ENCODE measurements at places on chromosomes 6 and 20. TPM values are rescaled to one million over a fixed set of nuclear protein-coding genes. Genes with fewer than 3 reads are reported as not detected.

- peaks cover 33% of the 10 kb centered on the region for H3K36me3 ChIP-seq
- no peak for DNase-seq
- H3K4me1 ChIP-seq: peaks cover 9% of the 10 kb centered on the region
- no peaks in the 10 kb centered on the region for H3K27me3 ChIP-seq
These were observed 247.9 kb downstream of the ZFAND3 start for GRCh38 chr6:38067263-38067980.

- H3K27me3 ChIP-seq: no peaks in the 10 kb centered on the region
- H3K4me3 ChIP-seq: no peak overlapping the region
- H3K4me1 ChIP-seq: no peaks in the 10 kb centered on the region
- no peak overlapping the region for H3K27ac ChIP-seq
- no peaks in the 10 kb centered on the region for H3K36me3 ChIP-seq
These were observed 10.6 kb upstream of the IFT52 start for GRCh38 chr20:43579861-43580793.

DNA sequence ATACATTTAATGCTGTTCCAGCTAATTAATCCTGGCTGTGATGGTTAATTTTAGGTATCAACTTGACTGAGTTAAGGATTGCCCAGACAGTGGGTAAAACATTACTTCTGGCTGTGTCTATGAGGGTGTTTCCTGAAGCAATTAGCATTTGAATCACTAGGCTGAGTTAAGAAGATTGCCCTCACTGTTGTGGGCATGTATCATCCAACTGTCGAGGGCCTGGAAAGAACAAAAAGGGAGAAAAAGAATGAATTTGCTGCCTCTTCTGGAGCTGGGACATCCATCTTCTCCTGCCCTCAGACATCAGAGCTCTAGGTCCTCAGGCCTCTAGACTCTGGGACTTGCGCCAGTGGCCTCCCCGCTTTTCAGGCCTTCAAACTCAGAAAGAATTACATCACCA, 34.3 kb downstream of the SDHAF4 start:
- peaks cover 3% of the 10 kb centered on the region for H3K36me3 ChIP-seq
- H3K27me3 ChIP-seq: no peaks in the 10 kb centered on the region
- H3K4me3 ChIP-seq: no peak overlapping the region
- no peak for DNase-seq
- H3K4me1 ChIP-seq: peaks cover 4% of the 10 kb centered on the region

DNA sequence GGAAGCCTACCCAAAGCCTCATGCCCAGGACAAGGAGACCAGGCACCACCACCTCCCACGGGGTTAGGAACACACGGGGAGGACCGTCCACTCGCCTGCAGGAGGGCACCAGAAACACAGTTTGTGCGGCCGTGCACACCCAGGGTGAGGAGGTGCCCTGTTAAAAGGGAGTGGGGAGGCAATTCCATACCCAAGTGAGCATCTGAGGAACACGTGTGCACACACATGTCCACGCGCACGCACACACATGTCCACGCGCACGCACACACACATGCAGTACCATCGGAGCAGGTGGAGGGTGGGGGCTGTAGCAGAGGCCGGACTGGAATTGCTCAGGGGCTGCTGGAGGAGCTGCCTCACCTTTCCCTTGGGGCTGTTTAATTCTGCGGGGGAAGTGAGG, 259.4 kb downstream of the TAF4 start:
- DNase-seq: no peak
- H3K27me3 ChIP-seq: peaks cover 3% of the 10 kb centered on the region
- H3K36me3 ChIP-seq: no peaks in the 10 kb centered on the region
- H3K4me3 ChIP-seq: no peak overlapping the region

DNA sequence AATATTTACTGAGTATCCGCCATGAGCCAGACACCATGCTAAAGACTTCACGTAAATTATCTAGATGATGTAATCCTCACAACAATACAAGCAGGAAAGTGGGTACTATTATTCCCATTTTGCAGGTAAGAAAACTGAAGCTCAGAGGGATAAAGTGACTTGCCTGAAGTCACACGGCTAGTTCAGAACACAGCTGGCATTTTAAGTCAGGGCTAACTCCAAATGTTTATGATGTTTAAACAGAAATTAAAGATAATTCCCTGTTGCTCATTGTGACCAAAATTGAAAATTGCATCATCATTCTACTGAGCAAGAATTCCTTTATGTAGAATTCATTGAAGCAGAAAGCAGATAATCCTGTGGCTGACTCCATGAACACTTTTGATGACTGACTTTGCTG, 71.3 kb upstream of the STXBP5 start:
- H3K4me3 ChIP-seq: no peak overlapping the region
- H3K4me1 ChIP-seq: peaks cover 10% of the 10 kb centered on the region
- no peak for DNase-seq
- no peak overlapping the region for H3K27ac ChIP-seq
- H3K27me3 ChIP-seq: peaks cover 2% of the 10 kb centered on the region
- no peaks in the 10 kb centered on the region for H3K36me3 ChIP-seq

Gene GJA10
- not detected for total RNA-seq

Gene TCF19
- 88.0 TPM for total RNA-seq

DNA sequence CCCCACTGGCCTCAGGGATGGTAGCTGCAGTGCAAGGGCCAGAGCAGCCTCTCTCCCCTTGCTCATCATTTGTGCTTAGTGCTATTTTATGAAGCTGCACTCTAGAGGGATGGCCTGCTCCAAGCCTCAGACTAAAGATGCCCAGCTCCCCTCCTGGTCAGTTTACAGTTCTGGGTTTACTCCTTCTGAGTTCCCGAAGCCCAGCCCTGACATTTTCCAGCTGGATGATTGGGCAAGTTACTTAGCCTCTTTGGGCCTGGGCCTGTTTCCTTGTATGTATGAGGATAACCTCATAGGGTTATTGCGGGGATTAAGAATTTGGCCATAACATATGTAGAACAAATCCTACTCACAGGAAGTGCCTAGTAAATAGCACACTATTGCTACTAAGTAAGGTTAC, 31.8 kb upstream of the EMILIN3 start:
- H3K36me3 ChIP-seq: peaks cover 4% of the 10 kb centered on the region
- no peak for DNase-seq
- no peaks in the 10 kb centered on the region for H3K27me3 ChIP-seq
- no peaks in the 10 kb centered on the region for H3K4me1 ChIP-seq

- no peak overlapping the region for H3K27ac ChIP-seq
- peaks cover 11% of the 10 kb centered on the region for H3K4me1 ChIP-seq
- H3K27me3 ChIP-seq: peaks cover 2% of the 10 kb centered on the region
These were observed 310.2 kb upstream of the SGK1 start for GRCh38 chr6:134628154-134628553.

- DNase-seq: no peak
- no peaks in the 10 kb centered on the region for H3K36me3 ChIP-seq
- no peak overlapping the region for H3K27ac ChIP-seq
- peaks cover 3% of the 10 kb centered on the region for H3K27me3 ChIP-seq
- no peaks in the 10 kb centered on the region for H3K4me1 ChIP-seq
- H3K4me3 ChIP-seq: no peak overlapping the region
These were observed 1252.8 kb upstream of the GJE1 start for GRCh38 chr6:140879946-140880345.

DNA sequence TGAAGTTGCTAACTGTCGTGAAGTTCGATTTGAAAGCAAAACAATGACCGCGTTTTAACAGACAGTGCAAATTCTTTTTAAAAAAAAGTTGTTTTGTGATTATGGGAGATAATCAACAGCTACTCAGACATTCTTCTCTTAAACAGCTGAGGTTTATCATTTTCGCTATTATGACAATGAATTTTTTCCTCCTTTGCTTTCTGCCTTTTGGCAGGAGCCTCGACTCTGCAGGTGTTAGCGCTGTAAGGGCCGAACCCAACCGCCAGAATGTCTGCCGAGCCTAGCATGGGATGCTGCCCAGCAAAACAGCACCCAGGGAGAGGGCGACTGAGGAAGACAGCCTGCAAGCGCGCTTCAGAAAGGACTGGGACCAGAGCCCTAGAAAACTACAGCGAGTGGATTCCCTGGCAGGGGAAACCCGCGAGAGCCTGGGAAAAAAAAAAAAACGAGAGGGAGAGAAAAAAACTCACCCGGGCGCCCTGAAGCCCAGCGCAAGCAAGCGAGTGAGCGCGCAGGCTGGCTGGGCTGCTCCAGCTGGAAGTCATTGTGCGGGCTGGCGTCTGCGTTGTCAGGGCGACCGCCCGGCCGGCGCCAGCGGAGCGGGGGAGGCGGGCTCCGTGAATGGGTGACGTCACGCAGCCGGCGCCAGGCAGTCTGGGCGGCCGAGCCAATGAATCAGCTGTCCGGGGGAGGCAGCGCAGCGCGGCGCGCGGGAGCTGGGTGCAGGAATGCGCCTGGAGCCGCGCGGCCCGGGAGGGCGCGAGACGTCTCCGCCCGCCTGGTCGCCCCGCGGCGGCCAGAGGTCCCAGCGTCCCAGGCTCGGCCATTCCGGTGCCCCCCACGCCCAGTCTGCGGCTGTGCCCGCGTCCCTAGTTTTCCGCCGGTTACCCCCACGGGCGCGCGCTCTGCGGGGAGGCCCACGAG, 32.7 kb upstream of the ID4 start:
- peaks cover 37% of the 10 kb centered on the region for H3K27me3 ChIP-seq
- H3K27ac ChIP-seq: no peak overlapping the region
- H3K4me3 ChIP-seq: peak overlapping the region; percentile 41

Gene PCED1A
- 35.3 TPM for total RNA-seq

GRCh38 chr6:26225848-26226578, 138.8 kb downstream of the HFE start:
- no peaks in the 10 kb centered on the region for H3K36me3 ChIP-seq
- no peaks in the 10 kb centered on the region for H3K27me3 ChIP-seq
- H3K4me3 ChIP-seq: no peak overlapping the region
- no peak overlapping the region for H3K27ac ChIP-seq

GRCh38 chr6:132952031-132952867, 137.9 kb downstream of the RPS12 start:
- no peak for DNase-seq
- H3K4me1 ChIP-seq: no peaks in the 10 kb centered on the region
- no peak overlapping the region for H3K4me3 ChIP-seq
- peaks cover 25% of the 10 kb centered on the region for H3K27me3 ChIP-seq

DNA sequence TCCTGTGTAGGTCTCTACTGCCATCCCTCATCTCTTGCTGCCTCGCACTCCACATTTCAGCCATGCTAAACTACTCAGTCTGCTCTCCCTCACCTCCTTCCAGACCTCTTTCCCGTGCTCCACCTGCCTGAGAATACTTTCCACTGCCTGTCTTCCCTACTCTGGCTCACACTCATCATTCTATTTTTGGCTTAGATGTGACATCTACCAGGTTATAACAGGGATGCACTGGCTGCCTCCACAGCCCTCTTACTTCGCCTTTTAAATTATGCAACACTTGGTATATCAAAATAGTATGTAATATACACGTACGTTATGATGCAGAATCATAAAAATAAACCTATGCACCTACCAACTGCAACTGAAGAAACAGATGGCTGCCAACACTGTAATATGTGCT, 222.8 kb upstream of the DTNBP1 start:
- no peaks in the 10 kb centered on the region for H3K27me3 ChIP-seq
- H3K27ac ChIP-seq: no peak overlapping the region
- DNase-seq: no peak
- H3K36me3 ChIP-seq: no peaks in the 10 kb centered on the region
- no peak overlapping the region for H3K4me3 ChIP-seq

- H3K27ac ChIP-seq: no peak overlapping the region
- no peaks in the 10 kb centered on the region for H3K27me3 ChIP-seq
- no peak for DNase-seq
- H3K36me3 ChIP-seq: peaks cover 14% of the 10 kb centered on the region
- peaks cover 28% of the 10 kb centered on the region for H3K4me1 ChIP-seq
These were observed 563 bp upstream of the NNAT start for GRCh38 chr20:37520419-37520955.

DNA sequence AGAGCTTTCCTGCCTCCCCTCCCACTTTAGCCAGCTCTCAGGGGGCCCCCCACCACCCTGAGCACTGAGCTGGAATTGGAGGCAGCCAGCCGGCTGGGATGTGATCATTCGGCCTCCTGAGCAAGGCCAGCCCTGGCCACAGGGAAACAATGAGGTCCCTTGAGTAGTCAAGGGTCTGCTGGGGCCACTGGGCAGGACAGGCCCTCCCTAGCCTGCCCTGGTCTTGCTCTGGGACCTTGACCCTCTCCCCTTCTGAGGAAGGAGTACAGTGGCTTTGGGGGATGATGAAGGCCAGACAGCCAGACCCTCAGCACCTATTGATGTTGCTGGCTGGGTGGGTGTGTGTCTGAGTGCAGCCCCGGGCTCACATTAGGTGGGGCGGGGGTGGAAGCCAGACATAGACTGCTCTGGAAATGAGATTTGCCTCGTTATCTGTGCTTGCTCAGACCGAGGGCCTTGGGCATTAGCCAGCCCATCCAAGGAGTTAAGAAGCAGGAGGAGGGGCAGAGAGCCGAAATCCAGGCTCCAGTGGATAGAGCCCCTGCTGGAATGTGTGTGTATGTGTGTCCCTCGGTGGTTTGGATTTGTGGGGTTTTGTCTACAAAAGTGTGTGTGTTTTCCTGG, 21.3 kb downstream of the CD40 start:
- H3K27me3 ChIP-seq: peaks cover 33% of the 10 kb centered on the region
- H3K4me1 ChIP-seq: no peaks in the 10 kb centered on the region
- no peak for DNase-seq
- no peak overlapping the region for H3K4me3 ChIP-seq

Gene SMPDL3A
- not detected for total RNA-seq

GRCh38 chr6:128417698-128418097, 102.7 kb downstream of the PTPRK start:
- H3K27ac ChIP-seq: no peak overlapping the region
- H3K36me3 ChIP-seq: no peaks in the 10 kb centered on the region
- H3K27me3 ChIP-seq: no peaks in the 10 kb centered on the region
- H3K4me1 ChIP-seq: no peaks in the 10 kb centered on the region

Gene TSBP1
- total RNA-seq: not detected

GRCh38 chr20:34525709-34526416, 9.6 kb downstream of the DYNLRB1 start:
- no peak overlapping the region for H3K4me3 ChIP-seq
- H3K36me3 ChIP-seq: peaks cover 27% of the 10 kb centered on the region
- no peak overlapping the region for H3K27ac ChIP-seq

Gene DDX39B
- total RNA-seq: 569 TPM

GRCh38 chr6:147742440-147742839, 233.9 kb downstream of the SAMD5 start:
- H3K4me1 ChIP-seq: no peaks in the 10 kb centered on the region
- H3K27ac ChIP-seq: no peak overlapping the region
- no peak overlapping the region for H3K4me3 ChIP-seq
- H3K36me3 ChIP-seq: no peaks in the 10 kb centered on the region

Gene FNDC1
- not detected for total RNA-seq

Gene CST4
- total RNA-seq: not detected
